ENCODE measurements at places on chromosomes 3 and 15.

- no peak for DNase-seq
Measured at GRCh38 chr3:172283841-172284357, 164.4 kb downstream of the GHSR start.

GRCh38 chr3:27585429-27585828 is 101.2 kb upstream of the SLC4A7 start:
- DNase-seq = no peak

- no peak for DNase-seq
Measured at GRCh38 chr3:107198581-107199181, 178.6 kb upstream of the CCDC54 start.

GRCh38 chr3:22175947-22176346 is 424.9 kb upstream of the ZNF385D start:
- no peak for DNase-seq

DNA sequence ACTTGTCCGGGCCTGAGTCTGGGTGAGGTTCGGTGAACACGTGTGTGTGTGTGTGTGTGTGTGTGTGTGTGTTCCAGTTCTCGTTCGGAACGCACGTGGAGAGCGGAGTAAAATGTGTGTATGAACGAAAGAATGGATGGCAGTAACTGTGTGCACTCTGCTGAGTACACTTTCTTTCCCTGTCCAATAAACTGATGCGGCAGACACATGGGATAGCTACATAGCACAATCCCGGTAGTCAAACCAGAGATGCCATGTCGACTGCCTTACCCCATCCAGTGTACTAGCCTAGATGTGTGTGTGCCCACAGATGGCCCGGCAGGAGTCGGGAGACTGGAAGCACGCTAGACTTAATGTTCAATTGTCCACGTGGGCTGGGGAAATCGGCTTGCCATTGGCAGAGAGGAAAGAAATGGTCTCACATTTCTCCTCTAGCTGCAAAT is 507 bp upstream of the GOLIM4 start:
- DNase-seq = peak; percentile 47

- DNase-seq = no peak
Measured at GRCh38 chr3:172082269-172082668, 42.9 kb downstream of the FNDC3B start.

DNA sequence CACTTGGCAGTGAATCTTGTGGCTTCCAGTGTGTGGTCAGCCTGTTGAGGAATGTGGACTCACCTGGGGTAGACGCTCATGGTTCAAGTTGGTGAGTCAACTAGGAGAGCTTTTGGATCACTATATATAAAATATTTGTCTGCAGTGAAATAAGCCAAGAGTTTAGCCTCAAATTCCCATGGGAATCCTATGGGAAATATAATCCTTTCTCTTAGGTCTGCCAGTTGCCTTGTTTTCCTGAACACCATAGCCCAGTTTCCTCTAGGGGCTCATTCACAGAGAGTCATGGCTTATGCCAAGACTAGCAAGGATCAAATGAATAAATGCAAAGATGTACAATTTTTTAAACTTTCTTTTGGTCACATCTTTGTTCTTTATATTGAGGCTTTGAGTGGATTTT is 100.1 kb upstream of the NPHP3 start:
- DNase-seq = no peak

GRCh38 chr3:122356402-122356801 is 26.6 kb downstream of the MIX23 start:
- no peak for DNase-seq

- no peak for DNase-seq
Measured at GRCh38 chr15:75835990-75836958, 7.0 kb upstream of the UBE2Q2 start.

DNA sequence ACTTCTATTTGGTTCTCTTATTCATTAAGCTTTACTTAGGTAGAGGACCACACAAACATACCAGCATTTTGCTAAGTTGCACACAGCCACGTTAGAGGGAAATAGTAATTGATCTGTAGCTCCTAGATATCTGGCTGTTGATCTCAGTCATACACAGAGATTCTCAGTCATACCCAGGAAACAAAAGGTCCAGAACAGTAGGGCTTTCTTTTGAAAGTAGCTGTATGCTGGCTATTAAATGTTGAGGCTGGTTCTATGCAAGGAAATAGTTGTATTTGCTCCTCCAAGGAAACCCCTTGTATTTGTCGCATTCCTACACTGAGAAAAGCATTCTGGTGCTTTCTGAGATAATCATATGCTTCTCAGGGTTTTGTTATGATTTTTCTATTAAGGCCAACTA is 523.8 kb downstream of the SOX2 start:
- no peak for DNase-seq

DNA sequence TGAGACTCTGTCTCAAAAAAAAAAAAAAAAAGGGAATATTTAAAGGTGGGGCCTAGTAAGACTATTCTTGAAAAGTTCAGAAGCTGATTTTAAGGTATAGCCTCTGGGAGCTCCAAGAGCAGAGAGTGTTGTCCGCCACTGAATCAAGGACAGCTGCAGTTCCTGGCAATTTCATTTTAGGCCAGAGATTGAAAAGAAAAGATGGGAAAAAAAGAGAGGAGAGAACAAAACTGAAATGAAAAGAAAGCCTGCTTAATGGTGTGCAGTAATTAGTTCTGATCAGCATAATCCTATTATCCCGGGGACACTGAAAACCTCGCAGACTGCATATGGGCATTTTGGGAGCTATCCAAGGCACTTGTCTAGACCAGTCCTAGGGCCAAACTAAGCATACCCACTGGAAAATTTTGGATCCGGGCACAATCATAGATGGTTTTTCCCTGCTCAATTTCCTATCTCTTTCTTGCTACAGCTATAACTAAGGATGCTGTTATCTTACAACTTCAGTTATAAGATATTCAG is 43.2 kb downstream of the EHHADH start:
- DNase-seq = no peak

DNA sequence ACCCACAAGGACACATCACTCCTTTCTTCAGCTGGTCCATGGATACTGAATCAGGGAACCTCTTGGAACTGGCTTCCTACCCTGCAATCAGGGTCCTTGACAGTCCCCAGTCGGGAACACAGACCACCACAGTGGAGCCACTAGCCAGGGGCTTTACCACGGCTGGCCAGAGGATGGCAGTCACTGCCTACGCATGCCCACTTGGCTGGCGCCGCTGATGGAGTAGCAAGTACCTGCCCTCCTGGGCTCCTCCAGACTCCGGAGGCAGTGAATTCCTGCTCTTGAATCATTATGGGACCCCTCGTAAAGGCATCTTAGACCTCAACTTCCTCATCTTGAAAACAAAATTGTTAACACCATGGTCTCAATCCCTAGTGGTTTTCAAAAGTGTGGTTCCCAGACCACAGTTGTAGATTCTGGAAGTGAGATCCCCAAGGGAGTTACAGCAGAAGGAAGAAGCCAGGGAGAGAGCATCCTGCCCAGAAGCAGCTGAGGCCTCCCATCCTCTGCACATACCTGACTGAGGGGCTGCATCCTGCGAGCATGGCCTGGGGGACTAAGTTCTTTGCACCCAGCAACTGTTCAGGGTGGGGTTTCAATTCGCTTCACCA is 9.1 kb upstream of the SKIC8 start:
- peak; percentile 53 for DNase-seq

DNA sequence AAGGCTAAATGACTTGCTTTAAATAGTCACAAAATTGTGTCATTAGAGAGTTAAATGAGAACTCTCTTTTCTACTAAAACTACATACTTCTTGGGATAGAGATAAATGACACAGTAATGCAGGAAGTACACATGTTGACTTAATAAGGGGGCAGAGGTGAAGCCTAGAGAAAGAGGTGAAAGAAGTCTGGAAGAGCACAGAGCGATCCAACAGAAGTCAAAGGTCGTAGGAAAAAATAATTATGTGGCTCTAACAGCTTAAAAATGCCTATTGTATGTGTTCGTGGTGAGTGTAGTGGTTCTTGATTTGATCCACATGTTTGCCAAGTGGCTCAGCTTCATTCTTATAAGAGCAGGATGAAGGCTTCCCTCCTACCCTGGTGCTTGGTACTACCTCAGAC is 61.7 kb downstream of the TMEM212 start:
- DNase-seq = no peak

GRCh38 chr3:49616491-49616941 is 57.6 kb upstream of the APEH start:
- no peak for DNase-seq

GRCh38 chr3:26345613-26346012 is 277.0 kb upstream of the LRRC3B start:
- no peak for DNase-seq

GRCh38 chr15:75902129-75902557 is 1.5 kb upstream of the FBXO22 start:
- no peak for DNase-seq

DNA sequence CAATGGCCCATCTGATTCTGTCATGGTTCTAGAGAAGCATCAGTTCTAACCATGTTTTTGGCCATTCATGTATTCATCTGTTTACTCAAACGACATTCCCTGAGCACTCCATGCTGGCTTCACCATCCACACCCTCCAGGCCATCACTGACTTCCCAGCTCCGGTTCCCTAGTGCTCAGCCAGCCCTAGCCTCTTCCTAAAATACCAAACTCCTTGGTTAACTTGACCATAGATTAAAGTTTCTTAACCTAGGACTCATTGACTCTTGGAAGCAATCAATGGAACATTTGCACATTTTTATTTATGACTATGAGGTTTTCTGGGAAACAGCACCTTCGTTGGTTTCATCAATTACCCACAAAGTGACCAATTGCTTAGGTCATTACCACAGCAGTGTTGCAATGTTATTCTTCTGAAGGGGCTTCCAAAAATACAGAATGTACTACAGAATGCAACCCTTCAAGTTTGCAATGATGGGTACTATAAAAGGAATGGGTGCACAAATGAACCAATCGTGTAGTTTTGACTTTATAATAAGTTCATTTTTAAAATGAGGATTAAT is 27.2 kb upstream of the SLC25A36 start:
- no peak for DNase-seq

DNA sequence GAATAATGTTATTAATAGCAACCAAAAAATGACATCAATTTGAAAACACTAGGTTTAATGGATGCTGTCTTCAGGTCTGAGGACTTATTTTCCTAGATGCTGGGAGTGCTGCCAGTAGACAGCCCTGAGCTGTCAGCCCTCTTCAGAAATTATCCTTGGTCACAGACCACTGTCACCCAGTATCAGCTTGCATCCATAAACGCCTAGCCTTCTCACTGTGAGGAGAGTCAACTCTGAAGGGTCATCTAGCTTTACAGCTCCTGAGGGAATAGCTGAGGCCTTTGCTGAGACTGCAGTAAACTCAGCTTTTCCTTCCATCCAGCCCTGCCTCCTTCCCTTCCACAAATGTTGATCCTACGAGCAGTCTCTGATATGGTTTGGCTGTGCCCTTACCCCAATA is 19.4 kb upstream of the MNS1 start:
- DNase-seq = no peak

DNA sequence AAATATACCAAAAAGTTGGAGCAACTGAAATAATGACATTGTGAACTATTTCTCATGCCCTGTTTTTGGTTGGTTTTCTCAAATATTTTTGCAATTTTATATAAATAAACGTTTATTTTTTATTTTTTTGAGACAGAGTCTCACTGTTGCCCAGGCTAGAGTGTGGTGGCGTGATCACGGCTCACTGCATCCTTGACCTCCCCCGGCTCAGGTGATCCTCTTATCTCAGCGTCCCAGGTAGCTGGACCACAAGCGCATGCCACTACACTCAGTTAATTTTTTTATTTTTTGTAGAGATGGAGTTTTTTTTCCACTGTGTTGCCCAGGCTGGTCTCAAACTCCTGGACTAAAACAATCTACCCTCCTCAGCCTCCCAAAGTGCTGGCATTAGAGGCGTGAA is 45.6 kb downstream of the YEATS2 start:
- no peak for DNase-seq

DNA sequence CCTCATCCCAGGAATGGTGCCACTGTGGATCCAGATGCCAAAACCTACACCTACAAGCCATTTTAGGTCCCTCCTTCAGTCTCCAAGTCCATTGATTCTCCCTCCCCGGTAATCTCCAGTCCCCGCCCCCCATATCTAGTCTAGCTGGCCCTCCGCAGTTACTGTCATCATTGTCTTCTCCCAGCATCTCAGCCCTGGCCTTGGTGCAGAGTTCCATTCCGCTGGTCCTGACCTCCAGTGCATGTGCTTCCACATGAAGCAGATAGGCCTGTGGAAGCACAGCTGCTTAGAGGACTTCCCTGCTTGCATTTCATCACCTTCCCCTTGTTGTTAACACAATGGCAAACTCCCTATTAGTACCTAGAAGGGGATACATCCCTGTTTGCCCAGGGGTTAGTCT is 331.8 kb downstream of the LRTM1 start:
- no peak for DNase-seq

DNA sequence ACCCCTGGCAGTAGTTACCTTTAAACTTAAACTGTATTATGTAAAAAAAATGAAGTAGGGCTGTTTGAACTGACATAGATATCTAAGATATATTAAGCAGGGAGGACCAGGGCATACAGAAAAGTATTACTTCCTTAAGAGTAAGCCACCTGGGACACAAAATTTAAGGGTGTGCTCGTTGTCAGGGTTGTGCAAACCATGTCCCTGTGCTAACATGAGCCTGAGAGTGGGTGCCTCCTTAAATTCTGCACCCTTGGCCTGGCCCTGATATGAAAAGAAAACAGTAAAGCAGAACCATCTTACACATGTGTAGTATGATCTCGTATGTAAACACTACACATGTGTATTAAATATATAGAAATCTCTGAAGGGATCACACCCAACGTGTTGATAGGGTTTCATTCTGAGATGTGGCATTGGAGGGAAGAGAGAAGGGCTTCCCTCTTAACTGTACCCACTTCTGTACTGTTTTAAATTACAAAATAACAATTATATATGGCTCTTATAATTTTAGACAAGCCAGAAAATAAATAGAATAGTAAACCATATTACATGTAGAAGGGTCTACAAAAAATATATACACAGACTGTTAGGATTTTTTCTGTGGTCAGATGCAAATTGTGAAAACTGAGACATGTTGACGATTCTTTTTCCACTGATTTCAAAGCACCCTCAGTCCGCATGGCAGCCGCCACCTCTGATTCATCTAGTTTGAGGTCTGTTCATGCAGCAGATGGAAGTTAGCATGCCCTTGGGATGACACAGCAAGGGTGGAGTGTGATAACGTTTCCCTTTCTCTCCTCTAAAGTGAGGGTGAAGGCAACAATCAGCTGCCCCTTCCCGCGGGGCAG is 400.8 kb upstream of the PROK2 start:
- no peak for DNase-seq

GRCh38 chr3:124823206-124823605 is 64.0 kb downstream of the ITGB5 start:
- no peak for DNase-seq

All from NK-92 treated with Interleukin-12 subunit alpha and Interleukin-12 subunit beta, amount 100 ng/mL, for 24 hours (cell line).